Retina (tissue), 1 donor: ENCODE measurements at places on chromosomes 5 and 9.
A peak's percentile ranks its signal among the peaks of the same experiment; 100 is the strongest.

GRCh38 chr5:135710045-135710675, 124.3 kb upstream of the SLC25A48 start:
- no peak for DNase-seq

DNA sequence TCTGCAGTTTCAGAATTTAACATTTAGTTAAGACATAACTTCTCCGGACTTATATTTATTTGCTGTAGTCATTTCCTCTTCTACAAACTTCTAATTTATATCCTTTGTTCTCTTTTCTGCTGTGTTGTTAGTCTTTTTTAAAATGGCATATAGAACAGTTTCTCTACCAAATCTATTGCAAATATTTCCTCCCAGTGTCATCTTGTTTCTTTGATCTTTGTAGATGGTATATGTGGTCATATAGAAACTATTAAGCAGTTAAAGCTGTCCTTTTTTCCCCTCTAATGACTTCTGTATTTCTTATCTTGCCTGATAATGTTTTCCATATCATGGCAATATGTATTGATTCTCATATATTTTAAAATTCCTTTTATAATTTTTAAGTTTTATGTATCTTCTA, 264.5 kb downstream of the MCTP1 start:
- no peak for DNase-seq

DNA sequence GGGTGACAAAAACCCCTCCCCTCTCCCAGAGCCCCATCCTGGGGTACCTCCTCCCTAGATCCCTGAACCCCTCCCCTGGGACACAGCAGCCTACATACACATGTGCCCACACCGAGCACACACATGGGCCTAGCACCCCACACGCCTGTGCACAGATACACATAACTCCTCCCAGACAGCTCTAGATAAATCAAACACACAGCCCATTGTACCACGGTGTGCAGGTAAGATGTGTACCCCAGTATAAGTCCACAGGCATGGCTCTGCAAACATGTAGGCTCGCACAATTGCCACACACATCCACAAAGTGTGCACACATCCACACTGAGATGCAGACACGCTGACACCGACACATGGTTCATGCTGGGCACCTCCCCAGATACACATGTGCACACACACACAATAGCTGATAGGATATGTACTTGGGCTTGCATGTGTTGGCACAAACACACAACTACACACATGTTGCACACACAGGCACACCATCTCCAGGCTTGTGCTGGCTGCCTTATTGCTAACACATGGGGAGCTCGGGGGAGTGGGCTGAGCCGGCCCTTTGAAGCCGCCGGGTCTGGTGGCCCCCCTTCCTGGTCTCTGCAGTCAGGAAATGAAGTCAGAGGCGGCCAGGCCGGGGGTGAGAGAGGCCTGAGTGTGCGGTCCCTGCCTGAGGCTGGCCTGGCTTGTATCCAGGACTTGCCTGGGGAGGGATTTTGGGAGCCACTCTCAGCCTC, 30.2 kb downstream of the GOLGA2 start:
- DNase-seq = peak; percentile 17

- no peak for DNase-seq
Observed at GRCh38 chr5:149930749-149931574, 13.6 kb downstream of the PDE6A start.

DNA sequence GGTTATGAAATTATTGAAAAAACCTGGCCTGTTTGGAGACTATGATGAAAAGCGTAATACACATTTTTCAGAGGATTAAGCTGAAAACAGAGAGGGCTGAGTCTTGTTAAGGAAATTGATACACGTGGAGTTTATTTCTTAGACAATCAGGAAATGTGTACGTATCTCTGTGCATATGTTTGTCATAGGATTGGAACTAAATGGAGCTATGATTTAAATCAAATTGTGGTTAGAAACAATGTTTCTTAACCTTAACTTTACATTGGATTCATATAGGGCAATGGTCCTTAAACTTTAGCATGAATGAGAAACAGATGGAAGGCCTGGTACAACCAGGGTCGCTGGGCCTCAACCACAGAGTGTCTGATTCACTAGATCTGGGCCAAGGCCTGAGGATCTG, 451.6 kb downstream of the CDH18 start:
- DNase-seq = no peak
